ELR (cell line): ENCODE measurements at places on chromosomes 7 and 10.
A peak's percentile ranks its signal among the peaks of the same experiment; 100 is the strongest.

DNA sequence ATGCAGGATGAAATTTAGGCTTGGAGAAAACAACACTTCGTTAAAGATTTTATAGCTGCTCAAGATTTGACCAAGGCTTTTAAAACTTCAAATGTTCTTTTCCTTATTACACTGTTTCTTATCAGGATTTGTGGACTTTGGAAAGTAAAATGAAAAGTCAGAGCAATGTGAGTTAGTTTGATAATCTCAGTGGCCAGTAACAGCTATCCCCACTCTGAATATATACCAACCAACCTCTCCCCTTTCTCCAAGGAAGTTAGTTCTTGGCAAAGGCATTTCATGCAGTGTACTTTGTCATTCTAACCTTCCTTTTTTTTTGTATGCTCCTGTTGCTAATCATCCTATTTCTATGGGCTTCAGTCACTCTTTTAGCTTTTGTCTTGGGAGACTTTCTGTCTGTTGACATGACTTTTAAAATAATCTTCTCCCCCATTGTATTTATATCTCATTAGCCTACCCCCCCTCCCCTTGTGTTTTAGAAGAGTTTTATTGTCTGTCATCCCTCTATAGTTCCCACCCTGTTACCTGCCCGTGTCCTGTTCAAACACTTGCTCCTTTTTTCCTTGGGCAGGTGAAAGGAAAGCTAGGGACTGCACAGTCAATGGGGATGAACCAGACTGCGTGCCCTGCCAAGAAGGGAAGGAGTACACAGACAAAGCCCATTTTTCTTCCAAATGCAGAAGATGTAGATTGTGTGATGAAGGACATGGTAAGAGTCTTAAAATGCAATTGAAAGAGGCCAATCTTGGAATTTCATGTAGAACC lies 16.7 kb downstream of the FAS start:
- DNase-seq = no peak

DNA sequence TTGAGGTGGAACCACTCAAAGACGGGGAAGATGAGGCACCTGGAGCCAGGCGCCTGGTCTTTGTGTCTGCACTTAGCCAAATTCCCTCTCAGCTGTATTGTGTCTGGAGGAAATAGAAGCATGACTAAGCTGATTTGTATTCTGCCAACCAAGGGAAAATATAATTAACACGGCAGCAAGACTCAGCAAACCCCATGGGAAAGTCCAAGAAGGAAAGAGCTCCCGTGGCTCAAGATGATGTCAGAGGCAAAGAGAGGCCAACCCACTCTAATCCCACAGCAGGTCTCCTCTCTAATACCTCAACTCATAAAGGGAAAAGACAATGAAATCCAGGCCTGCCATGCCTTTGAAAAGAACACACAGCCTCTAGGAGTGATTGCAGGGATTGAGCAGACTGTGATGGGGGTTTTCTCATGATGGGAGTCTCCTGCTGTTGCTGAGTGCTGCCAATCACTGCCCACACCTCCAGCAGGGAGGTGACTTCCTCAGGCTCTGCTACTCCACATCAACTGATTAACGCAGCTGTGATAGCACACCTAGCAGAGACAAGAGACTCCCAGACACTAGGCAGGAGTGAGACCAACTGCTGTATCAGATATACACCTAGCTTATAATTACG lies 255.5 kb upstream of the C7orf33 start:
- peak; percentile 3 for DNase-seq

DNA sequence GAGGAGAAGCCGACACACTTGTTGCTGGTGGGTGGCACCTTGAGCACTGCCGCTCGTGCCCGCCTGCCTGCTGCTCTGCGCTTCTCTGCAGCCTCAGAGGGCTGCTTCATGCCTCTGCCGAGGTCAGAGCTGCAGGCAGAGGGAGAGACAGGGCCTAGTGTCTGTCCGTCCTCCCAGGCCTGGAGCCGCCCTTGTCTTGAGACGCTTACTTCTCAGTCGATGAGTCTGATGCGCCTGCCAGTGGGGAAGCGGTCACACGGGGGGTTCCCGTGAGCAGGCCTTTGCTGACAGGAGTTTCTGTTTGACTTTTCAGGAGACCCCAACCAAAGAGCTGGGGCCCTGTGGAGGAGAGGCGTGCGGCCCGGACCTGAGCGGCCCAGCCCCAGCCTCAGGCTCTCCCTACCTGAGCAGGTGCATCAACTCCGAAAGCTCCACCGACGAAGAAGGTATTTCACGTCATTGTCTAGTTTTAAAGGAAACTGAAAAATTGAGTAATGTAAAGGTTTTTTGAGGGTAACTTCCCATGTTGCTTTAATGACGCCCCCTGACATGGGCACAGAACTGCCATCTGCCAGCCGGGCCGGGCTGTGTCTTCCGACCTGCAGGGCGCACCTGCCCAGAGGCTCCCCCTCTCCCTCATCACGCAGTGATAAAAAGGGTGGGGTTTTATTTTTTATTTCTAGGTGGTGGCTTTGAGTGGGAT lies 7.8 kb upstream of the BHLHA15 start:
- no peak for DNase-seq

DNA sequence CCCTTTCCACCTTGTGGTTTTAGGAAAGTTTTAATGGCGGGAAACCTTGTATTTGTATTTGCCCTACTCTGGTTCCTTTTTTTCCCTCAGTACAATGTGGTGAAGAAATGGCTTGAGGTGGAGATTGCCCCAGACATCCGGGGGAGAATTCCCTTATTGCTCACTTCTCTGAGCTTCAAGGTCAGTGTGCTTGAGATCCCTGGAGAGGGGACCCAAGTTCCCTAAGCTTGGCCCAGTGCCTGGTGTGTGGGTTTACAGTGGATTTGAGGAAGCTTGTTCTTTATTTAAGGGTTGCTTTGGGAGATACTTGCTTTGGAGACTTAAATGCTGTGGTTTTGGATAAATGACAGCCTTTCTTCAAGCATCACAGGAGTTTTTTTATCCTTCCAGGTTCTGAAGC lies 18.3 kb downstream of the CALHM2 start:
- no peak for DNase-seq

GRCh38 chr7:25073451-25073850 lies 51.6 kb downstream of the CYCS start:
- peak; percentile 46 for DNase-seq

GRCh38 chr10:133157662-133158436 lies 2.2 kb upstream of the KNDC1 start:
- no peak for DNase-seq

DNA sequence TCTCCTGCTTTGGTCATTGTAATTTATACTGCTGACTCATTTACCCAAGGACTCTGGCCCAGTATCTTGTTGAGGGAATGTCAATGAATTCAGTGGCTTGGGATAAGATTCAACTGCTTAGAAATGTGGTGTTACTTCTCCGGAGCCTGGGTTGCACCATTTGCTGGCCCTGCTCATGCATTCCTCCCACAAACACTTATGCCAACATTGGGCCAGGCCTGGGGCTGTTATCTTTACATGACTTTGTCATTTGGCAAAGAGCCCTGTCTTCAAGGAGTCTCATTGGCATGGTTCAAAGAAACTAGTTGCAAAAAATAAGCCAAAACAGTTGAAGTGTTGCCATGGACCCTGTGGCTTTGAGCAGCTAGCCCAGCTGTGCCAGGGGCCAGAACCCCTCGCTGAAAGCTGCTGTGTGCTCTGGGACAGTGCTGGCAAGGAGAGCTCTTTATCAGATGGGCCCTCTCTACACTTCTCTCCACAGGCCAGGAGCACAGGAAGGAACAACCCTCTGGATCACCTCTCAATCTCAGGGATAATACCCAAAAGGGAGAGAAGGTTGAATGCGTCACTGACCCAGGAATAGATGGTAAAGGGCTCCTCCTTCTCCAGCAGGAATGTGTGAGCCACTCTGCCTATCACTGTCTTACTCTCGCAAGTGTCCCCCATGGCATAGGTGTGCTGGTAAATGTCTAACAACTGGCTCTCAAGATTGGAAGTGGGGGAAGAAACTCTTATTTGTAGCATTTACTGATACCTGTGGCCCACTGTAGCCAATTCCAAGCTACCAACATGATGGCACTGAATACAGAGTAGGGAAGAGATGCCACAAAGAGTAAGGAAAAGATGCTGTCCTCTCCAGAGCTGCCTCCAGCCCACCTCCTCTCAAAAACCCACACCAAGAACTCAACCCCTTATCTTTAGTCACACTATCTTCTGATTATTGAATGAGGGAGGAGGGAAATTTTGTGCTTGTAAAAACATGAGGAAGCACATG lies 23.5 kb upstream of the PDE1C start:
- peak; percentile 25 for DNase-seq

DNA sequence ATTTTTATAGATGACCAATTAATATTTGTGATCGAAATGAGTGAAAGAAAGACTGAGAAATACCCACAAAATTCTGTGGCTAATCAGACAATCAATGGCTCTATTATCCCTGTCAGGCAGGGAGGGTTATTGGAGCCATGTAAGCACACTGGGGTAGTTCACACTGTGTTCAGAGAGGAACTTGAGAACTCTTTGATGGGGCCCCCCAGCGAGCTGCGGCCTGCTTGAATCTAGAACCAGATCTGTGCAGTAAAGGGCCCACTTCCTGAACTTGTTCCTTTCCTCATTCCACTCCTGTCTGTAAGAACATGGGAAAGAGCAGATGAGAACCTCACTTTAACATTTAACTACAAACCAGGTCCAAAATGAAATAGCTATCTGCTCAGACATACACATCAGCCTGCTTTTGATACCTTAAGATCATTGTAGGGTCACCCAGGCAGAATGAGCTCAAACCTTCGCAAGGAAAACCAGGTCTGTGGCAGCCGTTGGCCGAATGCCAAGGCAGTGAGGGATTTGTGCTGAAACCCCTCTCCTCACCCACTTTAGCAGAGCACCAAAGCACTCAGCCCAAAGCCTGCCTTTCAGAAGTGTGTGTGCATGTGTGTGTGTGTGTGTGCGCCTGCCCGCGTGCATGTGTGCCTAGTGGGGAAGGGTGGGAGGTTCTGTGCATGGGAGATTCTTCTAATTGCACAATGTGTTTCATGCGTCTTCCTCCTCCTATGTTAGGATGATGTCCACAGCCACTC lies 365.6 kb upstream of the MGMT start:
- DNase-seq = no peak

DNA sequence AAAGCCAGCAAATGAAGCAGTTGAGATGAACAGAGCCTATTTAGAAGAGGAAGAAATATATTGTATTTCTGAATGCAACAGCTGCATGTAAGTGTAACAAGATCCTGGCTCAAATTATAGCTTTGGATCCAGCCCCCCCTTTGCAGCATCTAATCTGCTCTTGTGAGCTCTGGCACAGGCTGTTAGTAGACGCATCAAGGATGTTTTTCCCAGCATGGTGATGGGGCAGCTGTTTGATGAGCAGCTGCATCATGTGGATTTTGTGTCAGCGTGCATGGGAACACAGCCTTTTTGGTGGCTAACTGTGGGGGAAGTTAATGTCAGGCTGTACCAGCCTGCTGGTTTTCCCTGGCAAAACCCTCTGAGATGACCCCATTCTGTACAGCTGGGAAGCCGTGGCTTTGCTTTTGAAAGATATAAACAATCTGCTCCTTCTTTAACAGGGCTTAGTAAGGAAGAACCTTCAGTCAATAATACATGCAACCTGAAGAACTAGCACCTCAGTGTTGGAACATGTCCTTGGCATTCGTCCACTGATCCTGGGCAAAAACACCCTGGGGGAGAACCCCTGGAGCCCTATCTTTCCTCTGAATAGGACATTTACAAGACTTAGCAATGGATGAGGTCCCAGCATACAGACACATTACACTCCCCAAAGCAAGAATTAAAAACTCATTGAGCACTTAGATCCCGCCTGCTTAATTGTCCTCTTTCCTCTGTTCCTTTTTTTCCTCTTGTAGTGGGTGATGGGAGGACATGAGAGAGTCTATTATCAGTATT lies 70.6 kb downstream of the NPS start:
- no peak for DNase-seq

GRCh38 chr7:3149231-3149995 lies 105.7 kb upstream of the CARD11 start:
- no peak for DNase-seq

GRCh38 chr7:20777377-20778062 lies 9.2 kb downstream of the SP8 start:
- DNase-seq = no peak

DNA sequence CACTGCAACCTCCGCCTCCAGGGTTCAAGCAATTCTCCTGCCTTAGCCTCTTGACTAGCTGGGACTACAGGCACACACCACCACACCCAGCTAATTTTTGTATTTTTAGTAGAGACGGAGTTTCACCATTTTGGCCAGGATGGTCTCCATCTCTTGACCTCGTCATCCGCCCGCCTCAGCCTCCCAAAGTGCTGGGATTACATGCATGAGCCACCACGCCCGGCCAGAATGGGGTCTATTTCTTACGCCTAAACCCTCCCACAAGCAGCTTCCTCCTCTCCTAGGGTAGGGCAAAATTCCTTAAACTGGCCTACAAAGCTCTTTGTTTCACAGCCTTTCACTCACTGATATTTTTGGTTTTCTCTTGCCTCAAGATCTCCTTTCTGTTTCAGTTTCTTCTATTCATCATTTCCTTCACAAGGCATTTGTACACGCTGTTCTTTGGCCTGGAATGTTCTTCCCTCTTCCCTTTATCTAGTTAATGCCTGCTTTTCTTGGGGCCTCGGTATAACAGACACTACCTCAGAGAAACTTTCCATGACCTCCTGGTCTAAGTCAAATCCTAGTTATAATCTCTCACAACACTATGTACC lies 6.7 kb downstream of the CPEB3 start:
- DNase-seq = no peak

GRCh38 chr10:105188737-105189462 lies 547.8 kb downstream of the SORCS3 start:
- DNase-seq = peak; percentile 20

- DNase-seq = no peak
These were observed 66.0 kb downstream of the CNNM2 start for GRCh38 chr10:102984086-102984485.

DNA sequence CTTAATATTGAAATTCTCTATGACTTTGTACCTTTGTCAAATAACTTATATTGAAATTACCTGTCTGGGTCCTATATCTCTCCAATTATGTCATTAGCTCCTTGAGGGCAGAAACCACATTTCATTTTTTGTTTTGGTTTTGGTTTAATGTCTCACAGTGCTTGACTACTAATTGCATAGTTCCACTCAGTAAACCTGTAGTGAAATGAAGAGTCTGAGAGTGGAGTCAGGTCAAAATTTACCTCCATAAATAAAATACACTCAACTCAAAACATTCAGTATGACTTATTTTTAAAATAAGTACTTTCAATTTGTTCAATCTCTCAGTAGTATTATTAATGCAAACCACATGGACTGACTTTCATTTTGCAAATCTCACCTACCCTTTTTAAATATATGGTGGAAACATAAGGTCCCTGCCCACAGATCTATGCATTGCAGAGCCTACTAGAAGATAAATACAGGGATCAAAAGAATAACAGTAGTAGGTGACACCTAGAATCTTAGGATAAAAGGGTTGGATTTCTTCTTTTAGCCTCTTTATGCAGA lies 32.5 kb downstream of the PDE1C start:
- no peak for DNase-seq

GRCh38 chr7:24325708-24326107 lies 41.7 kb downstream of the NPY start:
- no peak for DNase-seq

- DNase-seq = no peak
These were observed 128.8 kb downstream of the TEX36 start for GRCh38 chr10:125554016-125554703.
